ENCODE measurements at places on chromosomes 13 and 19. TPM values are rescaled to one million over a fixed set of nuclear protein-coding genes. Genes with fewer than 3 reads are reported as not detected.
A peak's percentile ranks its signal among the peaks of the same experiment; 100 is the strongest.

SLC25A41 gene
- not detected for total RNA-seq

- DNase-seq, result no peak
Measured at GRCh38 chr13:80463673-80464352, 122.9 kb upstream of the SPRY2 start.

- no peak for DNase-seq
Measured at GRCh38 chr13:43239275-43239840, 216.0 kb downstream of the DNAJC15 start.

DNA sequence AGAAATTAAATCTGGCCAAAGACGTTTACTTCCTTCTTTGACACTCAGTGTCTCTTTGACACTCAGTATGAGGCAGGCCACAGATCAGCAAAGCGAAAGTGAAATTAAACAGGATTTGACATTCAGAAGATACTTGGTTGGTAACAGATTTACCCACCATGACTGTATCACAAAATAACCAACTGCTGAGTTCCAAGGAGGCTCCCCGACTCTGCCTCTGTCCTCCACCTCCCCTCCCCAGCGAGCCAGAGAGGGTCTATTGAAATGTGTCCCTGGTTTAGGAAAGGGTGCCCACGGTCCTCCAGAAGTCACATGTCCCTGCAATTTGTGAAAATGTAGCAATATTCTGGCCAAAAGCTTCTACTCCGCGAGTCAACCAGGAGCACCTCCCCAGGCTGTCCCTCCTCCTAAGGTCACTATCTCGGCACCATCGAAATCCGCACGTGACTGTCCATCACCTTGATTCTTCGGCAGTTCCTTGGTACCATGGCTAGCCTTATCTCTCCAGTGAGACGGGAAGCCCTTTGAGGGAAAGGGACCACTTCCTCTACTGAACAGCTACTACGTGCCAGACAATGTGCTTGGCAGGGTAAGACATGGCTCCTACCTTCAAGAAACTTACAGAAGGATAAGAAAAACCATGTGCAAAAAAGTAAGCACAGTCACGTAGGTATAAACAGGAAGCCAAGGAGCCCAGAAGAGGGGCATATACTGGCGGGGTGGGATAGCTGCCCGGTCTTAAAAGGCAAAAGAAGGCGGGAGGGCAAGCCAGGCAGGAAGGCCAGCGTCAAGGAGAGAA, 1.5 kb downstream of the N4BP2L1 start:
- no peak for DNase-seq

PSG3 gene
- 0.22 TPM for total RNA-seq

MEGF8 gene
- 31.3 TPM for total RNA-seq

GRCh38 chr19:46019270-46019669, 3.6 kb downstream of the PGLYRP1 start:
- no peak for DNase-seq

C13orf42 gene
- not detected for total RNA-seq

NDUFA7 gene
- 71.0 TPM for total RNA-seq

DNA sequence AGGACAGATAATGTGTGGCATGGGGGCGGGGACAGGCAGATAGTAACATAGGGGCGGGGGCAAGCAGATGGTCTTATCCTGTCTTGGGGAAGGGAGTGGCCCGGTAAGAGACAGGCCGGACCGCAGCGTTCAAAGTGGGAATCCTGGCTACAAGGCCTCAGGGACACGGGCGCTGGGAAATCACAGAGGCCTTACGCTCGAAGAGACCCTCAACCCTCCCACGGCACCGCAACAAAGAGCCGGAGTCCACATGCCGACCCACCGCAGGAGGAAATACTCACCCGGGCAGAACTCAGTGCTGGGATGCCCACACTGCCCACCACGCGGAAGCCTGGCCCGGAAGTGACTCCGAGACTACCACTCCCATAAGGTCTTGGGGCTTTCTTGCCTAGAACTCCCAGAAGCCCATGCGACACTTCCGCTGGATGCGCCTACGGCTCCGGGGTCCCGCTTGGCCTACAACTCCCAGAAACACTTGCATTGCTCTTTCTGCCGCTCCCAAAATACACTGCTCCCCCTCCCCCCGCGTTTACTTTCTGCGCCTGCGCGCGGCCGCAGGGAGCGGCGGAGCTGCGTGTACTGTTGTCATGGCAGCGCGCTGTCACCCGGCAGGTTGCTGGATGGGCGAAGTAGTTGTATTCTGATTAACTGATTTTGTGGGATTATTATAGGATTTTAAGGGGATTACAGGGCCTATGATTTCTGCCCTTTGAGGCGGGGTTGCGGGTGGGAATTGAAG, at the start of gene CTU1:
Gene CTU1, minus strand, starts transcription at position 344 of the 739 bp plus-strand sequence. CDS start 3,840 bp downstream, outside the sequence.
- peak; percentile 99 for DNase-seq

GRCh38 chr19:5048091-5048726, 79.3 kb downstream of the KDM4B start:
- DNase-seq, result peak; percentile 80

DNA sequence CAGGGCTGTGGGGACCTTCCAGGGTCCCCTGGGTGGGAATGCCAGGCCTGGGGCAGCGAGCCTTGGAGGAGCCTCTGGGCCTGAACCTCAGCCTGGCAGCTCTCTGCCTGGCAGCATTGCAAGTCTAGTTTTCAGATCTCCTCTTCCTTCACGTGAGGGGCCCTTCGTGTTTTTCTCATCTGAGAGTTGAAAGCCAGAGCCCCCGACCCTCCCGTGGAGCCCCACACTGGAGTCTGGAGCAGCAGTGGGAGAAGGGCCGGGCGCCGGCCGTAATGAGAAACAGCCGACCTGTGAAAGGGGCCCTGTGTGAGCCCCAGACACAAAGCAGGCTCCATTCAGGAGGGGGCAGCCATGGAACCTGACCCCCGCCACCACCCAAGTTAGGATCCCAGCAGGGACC, 19.3 kb downstream of the TMED1 start:
- no peak for DNase-seq

All from adrenal gland (tissue), 19 donors.